ENCODE measurements at places on chromosomes 12 and 14. TPM values are rescaled to one million over a fixed set of nuclear protein-coding genes. Genes with fewer than 3 reads are reported as not detected.
A peak's percentile ranks its signal among the peaks of the same experiment; 100 is the strongest.

DNA sequence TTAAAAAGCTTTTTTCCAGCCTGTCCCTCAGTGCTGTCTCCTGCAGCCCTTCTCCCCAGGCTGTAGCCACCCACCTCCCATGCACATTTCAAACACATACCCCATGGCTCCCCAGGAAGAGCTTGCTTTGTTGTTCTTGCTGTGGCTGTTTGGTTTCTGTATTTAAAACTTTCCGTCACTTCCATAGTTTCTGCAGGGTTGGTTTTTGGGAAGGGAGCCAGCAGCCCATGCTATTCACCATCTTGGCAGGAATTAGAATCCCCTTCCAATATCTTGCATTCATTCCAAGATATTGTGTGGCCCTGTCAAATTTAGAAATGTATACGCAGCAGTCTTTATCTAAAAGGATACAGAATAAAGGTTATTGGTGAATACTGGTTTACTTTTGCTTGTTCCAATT lies 29.6 kb downstream of the CFAP251 start:
- peak; percentile 54 for DNase-seq

GRCh38 chr12:107895966-107896365 lies 121.5 kb downstream of the ASCL4 start:
- no peak for DNase-seq

DNA sequence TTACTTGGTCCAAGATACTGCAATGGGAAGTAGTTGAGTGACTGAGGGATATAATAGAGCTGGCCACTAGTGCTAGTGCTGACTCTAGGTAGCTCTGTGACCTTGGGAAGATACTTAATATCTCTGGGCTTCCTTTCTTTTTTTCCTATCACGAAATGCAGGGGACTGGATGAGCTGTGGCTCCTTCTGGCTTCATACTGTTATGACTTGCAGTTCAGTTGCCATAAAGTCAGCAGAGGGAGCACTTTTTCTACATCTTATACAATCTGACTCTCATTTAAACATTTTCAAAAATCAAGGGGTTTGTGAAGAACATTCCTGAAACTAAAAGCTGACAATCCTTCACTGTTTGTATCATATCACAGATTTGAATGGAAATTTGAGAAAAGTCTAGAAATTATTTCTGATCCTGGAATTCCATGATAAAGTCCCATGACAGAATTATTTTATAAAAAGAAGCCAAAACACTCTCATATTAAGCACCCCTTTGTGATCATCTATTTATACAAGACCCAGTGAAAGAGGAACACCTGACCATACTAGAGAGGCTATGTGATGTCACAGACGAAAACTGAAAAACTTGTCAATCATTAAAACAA lies 5.3 kb downstream of the BHLHE41 start:
- DNase-seq = peak; percentile 84

- no peak for DNase-seq
Observed at GRCh38 chr14:66311990-66312389, 174.2 kb upstream of the CCDC196 start.

PSME1 gene
- total RNA-seq = 172 TPM

DNA sequence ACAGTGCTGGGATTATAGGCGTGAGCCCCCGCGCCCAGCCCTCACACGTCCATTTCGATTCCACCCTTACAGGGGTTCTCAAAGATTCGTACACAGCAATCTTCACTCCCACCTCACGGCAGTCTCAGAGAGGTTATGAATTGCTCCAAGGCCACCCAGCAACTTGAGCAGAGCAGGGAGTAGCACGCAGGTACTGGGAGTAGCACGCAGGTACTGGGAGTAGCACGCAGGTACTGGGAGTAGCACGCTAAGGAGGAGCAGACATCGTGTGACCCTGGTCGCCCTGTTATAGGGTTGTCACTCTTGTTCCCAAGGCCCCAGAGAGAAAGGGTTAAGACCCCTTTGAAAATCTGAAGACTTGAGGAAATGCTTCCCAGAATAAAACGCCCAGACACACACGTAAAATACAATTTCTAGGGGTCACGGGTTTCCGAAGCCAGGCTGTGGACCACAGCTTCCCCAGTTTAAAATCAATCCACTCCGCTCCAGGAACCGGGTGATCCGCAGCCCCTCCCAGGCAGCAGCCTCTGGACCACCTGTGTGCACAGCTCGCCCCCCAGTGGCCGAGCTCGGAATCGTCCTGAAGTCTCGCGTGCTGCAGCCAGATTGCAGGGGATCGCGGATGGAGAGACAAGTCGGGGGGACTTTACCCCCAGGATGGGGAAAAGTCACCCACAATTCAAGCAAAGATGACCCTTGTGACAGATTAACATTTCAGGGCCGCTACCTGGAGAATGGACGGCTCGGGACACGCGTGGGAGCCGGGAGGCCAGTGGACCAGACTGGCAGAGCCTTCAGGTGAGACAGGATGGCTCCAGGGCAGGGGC lies 92.0 kb downstream of the SCARB1 start:
- DNase-seq = peak; percentile 51

DNA sequence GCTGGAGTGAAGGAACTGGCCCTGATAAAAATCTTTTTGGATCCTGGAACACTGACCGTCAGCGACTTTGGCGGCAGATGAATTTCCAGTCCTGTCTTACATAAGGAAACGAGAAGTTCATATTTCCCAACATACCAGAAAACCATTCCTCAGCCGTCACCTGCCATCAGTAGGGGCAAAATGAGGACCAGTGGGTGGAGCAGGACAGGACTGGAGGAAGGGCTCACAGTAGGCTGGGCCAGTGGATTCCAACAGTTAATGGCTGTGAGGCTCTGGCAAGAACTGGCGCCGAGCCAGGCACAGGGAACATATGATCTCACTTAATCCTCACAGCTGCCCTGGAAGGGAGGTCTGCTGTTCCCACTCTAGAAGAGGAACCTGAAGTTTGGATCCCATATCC lies 67.2 kb upstream of the FAM181A start:
- no peak for DNase-seq

DNA sequence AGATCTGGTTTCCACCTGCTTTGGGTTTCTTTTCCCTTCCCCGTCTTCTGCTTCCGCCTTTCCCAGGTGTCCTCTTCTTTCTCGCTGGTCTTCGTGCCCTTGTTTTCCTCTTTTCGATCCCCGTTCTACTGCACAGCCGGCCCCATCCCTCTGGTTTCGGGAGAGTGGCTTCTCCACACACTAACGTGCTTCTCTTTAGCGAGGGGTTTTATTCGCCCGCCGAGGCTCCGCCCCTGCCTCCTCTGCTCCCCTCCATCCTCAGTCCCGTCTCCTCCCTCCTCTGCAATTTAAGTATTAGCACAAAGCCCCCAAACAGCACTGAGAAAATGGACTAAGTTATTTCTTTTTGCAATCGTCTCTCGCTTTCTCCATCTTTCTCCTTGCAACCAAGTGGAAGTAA lies at the start of gene SLC7A8:
Gene SLC7A8 (minus strand): TSS at position 182 of the 400 bp plus-strand sequence. CDS start 746 bp downstream, outside the sequence.
- DNase-seq = no peak

GRCh38 chr14:35883677-35884293 lies 57.6 kb downstream of the BRMS1L start:
- peak; percentile 41 for DNase-seq

- DNase-seq = no peak
Observed at GRCh38 chr14:80310938-80311750, 99.8 kb upstream of the DIO2 start.

DNA sequence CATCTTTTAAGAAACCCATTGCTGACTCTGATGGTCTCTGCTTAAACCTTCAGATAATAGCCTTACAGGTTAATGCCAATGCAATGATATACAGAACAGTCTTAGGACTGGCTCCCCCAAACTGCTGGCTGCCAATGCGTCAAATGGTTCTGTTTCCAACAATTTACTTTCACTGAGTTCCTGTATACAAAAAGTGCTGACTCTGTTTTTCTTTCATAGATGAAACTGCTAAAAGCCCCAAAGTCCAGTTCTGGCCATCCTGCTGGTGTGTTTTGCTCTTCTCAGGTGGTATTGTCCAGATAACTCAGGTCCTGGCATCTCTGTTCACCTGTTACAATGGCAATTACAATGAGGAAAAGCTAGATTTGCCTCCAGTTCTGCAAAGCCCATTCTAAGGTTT lies 326.9 kb downstream of the GRIN2B start:
- no peak for DNase-seq

- DNase-seq = peak; percentile 41
Observed at GRCh38 chr12:65827827-65828231, 3.5 kb downstream of the HMGA2 start.

GRCh38 chr14:98543074-98543473 lies 728.9 kb downstream of the BCL11B start:
- no peak for DNase-seq

DNA sequence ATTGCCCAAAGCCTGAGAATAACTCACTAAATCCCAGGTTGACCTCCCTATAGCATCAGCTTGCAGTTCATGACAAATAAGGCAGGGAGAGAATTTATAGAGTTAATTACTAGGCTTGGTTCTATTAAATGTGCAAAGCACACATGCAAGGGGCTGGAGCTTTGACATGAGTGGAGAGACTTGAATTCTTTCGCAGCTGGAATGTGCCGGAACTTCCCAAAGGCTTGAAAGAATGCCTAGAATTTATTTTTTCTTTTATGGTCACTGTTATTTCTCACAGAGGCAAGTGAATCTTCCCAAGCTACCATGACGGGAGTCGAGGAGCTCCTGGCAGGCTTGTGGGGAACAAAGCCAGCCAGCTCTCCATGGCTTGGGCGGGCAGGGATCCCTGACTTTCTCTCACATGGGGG lies 95.5 kb upstream of the USP44 start:
- peak; percentile 83 for DNase-seq

GRCh38 chr12:108302403-108303311 lies 36.5 kb downstream of the CMKLR1 start:
- DNase-seq = peak; percentile 21

IQSEC3 gene
- 1.3 TPM for total RNA-seq

TMTC1 gene
- total RNA-seq = 222 TPM

GRCh38 chr12:99278899-99279298 lies 368.7 kb upstream of the GARIN6 start:
- no peak for DNase-seq

DNA sequence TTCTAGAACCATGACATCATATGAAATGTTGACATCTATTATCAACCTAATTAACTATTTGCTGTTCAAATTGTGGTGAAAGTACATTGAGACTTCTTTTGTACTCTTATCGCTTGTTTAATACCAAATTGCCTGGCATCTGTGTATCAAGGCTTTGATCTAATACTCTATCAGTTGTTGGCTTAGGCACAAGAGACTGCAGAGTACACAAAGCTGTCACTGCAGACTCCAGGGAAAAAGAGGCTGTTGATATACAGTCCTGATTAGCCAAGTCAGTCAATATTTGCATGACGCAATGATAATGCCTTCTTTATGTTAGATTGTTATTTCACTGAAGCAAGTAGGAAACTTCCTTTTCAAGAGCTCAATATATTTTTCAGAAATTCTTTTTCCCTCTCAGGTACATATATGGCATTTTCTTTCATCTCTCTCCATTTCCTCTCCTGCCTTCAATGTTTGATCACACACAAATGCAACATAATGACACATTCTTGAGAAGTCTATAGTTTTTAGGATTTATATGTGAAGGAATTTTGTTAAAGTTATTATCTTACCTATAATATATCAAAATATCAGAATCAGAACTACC lies 32.3 kb upstream of the PTCSC3 start:
- DNase-seq = no peak

SYT10 gene
- total RNA-seq = not detected

TBC1D30 gene
- 0.26 TPM for total RNA-seq

GRCh38 chr14:25034803-25035681 lies 14.9 kb downstream of the STXBP6 start:
- no peak for DNase-seq

GRCh38 chr12:24565300-24565699 lies 383.6 kb downstream of the BCAT1 start:
- no peak for DNase-seq

DNA sequence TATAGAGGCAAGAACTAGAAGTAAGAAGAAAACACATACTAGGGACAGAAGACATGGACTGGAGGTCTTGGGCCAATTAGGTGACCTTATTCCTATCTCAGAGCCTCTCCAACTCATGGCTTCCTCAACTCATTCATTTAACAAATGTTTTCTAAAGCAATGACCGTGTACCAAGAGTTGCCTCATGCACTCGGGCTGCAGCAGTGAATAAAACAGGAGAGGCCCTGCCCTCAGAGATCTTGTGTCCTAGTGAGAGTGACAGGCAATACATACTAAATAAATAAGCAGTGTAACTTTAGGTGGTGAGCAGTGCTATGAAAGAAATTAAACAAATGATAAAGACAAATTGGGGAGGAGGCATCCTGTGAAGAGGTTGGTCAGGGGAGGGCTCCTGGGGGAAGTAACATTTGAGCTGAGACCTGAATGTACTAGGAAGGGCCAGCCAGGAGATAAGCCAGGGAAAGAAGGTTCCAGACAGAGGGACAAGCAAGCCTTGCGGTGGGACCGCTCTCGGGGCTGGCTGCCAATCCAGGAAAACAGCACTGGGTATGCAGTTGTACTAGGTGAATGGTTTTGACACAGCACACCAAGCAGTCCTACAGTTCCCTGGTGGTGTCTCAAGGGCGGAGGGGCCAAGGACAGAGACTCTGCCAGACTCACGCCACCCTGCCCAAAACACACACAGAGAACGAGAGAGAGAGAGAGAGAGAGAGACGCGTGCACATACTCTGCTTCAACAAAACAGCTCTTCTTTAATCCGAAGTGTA lies 1.3 kb downstream of the NINJ2 start:
- DNase-seq = no peak

- no peak for DNase-seq
Observed at GRCh38 chr14:80636071-80636470, 305.5 kb downstream of the CEP128 start.

GRCh38 chr14:24879661-24880386 lies 170.1 kb downstream of the STXBP6 start:
- DNase-seq = no peak

TGFB3 gene
- 10.5 TPM for total RNA-seq

ALDH1L2 gene
- total RNA-seq = 35.7 TPM

- DNase-seq = no peak
Observed at GRCh38 chr12:44428825-44429224, 447.3 kb downstream of the NELL2 start.

Measured in fibroblast of lung (primary cell).